ENCODE measurements at places on chromosomes 4 and X.

- DNase-seq = peak; percentile 65
Measured at GRCh38 chr4:101958547-101958946, 168.0 kb downstream of the BANK1 start.

- peak; percentile 91 for DNase-seq
Measured at GRCh38 chrX:53288189-53288588, 6.8 kb upstream of the IQSEC2 start.

- peak; percentile 52 for DNase-seq
Measured at GRCh38 chr4:26173619-26174018, 147.2 kb upstream of the RBPJ start.

- no peak for DNase-seq
Measured at GRCh38 chr4:83197555-83198235, 83.2 kb upstream of the PLAC8 start.

DNA sequence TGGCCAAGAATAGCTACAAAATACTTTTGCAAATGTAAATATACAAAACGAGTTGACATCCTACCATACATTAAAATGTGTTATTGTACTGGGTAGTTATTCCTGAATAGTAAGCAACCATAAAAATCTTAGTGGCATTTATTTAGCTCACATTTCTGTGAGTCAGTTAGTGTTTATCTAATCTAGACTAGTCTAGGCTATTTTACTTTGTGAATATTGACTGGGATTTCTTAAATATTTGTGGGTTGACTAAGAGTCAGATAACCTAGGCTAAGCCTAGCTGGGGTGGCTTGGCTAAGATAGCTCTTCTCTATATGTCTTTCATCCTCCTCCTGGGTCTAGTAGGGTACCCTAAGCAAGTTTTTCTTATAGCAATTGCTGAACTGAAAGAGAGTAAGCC lies 543.8 kb upstream of the DIAPH2 start:
- DNase-seq = no peak

GRCh38 chrX:85499400-85499799 lies 119.9 kb upstream of the POF1B start:
- no peak for DNase-seq

GRCh38 chr4:81756973-81757372 lies 285.3 kb upstream of the RASGEF1B start:
- DNase-seq = peak; percentile 24

DNA sequence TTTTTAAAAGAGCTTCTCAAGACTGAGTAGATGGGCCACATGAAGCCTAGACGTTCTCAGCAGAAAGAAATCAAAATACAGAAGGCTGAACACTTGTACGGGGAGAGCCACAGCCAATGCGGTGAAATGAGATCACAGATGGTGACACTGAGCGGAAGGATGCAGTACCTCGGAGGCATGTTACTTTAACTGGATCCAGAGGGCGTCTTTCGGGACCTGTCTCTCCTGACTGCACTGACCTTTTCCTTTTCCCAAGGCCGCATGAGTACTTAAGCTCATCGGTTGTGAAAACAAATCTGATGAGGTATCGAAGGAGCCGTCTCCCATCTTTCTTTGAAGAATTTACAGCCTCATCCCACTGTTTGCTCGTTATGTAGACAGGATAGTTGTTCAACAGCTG lies 32.6 kb downstream of the BEND4 start:
- no peak for DNase-seq

DNA sequence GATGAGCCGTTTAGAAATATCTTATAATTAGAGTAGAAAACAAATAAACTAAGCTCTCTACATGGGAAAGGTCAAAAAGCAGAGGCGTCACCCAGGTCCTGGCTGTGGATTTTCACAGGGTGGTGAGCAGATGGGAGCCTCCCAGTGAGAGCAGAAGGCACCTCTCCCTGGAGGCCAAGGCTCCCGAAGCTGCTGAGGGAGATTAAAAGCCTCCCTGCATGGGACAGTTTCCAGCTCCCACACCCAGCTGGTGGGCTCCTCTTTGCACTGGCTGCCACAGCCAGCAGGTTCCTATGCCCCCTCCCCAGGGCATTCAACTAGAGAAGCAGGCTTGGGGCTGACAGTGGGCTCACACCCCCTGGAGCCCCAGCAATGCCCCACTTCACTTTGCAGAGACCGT lies 55.2 kb upstream of the TBC1D9 start:
- DNase-seq = peak; percentile 56

- peak; percentile 15 for DNase-seq
Measured at GRCh38 chr4:122823476-122823875, 3.2 kb upstream of the FGF2 start.

GRCh38 chrX:56068274-56068758 lies 163.8 kb upstream of the KLF8 start:
- no peak for DNase-seq

DNA sequence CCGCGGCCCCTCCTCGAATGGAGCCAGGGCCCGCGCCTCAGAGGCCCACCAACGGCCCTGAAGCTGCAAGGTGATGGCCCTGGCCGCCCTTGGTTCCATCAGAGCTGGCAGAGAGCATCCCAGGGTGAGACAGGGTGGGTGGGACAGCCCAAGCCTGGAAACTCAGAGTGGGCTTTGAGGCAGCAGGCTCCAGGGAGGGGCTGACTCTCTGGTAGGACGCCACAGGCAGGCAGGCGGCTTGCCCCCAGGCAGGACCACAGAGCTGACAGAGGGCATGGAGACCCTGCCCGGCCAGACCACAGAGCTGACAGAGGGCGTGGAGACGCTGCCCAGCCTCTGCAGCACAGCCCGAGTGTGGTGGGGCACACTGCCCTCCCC lies 4.8 kb downstream of the MYL5 start:
- no peak for DNase-seq

DNA sequence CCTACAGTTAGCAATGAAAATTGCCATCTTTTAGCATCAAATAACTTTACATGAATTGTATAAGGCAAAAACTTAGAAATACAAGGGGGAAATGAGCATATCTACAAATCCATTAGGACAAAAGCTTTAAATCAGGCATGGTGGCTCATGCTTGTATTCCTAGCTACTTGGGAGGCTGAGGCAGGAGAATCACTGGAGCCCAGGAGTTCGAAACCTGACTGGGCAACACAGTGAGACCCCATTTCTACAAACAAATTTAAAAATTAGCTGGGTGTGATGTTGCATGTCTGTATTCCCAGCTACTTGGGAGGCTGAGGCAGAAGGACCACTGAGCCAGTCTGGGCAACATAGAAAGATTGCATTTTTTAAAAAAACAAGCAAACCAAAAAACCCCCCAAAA lies 61.3 kb downstream of the EIF4E start:
- DNase-seq = no peak

- peak; percentile 90 for DNase-seq
Measured at GRCh38 chr4:139556724-139557555, 921 bp upstream of the SETD7 start.

DNA sequence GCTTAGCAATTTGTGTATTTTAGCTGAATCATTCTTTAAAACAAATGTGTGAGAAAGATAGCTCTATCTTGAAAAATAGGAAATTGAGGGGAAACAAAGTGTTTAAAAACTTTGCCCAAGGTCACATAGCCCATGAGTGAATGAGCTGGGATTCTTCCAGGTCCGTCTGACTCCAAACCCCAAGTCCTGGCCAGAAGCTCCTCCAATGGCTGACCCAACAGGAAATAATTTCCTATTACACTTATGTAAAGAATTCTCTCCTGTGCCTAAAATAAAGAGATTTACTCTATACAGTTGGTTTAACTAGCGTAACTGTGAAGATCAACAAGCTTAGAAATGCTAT lies 287.6 kb downstream of the ARHGAP24 start:
- no peak for DNase-seq

- no peak for DNase-seq
Measured at GRCh38 chr4:107902715-107903114, 28.6 kb upstream of the CYP2U1 start.

DNA sequence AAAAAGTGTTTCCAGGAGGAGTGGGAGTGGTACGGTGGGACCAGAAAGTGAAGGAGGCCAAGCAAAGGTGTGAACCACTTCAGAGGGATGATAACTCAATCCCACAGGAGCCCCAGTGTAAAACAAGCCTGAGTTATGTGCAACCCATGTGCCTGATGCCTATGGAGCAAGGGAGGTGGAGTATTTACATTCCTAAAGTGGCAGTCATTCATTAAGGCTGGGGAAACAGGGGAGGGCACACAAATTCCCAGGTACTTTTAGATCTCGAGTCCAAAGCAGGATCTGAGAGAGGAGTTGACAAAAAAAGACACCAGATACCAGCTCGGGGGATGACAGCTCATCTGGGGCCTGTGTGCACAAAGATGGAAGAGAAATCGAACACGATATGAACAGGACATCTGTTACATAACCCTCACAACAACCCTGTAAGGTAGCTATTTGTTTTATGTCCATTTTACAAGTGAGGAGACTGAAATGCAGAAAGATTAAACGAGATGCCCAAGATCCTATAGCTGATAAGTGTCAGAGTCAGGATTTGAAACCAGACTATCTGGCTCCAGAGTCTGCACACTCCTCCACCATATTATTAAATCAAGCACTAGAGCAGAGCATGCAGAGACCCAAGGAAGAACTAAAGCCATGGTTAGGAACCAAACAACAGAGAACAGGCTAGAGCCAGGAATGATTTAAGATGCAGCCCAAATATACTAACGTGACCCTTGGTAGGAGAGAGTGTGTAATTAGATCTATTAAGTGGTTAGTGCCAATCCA lies 91.9 kb upstream of the MAPK10 start:
- DNase-seq = peak; percentile 64

DNA sequence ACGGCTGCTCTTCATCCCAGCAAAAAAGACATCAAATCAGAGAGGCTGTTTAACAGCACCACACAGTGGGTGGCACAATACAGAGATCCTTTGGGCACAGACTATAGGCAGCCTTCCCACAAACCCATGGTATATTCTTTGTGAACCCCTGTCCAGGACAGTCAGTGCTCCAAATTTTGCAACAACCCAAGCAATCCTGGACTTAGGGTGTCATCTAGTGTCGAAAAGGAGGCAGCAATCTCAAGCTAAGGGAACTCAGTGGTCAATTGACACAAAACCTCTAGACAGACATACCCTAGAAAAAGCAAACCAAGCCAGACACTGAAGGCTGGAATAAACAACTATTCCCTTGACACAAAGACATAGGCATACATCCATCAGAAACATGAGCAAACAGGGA lies 137.4 kb downstream of the BMP15 start:
- no peak for DNase-seq

DNA sequence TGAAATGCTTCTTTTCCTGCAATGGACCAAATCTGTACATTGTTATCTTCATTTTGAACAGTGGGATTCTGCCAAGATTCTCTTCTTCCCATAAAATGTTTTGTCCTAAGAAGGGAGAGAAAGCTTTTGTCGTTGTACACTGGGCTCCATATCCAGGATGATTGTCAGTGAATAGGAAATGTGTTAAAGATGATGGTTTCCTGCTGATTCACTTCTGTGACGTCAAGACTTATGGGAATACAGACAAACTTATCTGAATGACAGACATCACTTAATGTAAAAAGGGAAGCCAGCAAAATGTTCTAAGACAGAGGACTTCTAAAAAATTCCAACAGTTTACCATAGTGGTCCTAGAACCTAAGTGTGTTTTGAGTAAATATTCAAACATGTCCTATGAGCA lies 53.7 kb upstream of the HPF1 start:
- no peak for DNase-seq

- DNase-seq = no peak
Measured at GRCh38 chr4:110512901-110513300, 36.9 kb downstream of the ENPEP start.

GRCh38 chr4:152146244-152146643 lies 385.4 kb upstream of the GATB start:
- no peak for DNase-seq

GRCh38 chrX:109839694-109840567 lies 106.9 kb upstream of the ACSL4 start:
- peak; percentile 51 for DNase-seq

GRCh38 chrX:4925911-4926310 lies 1212.5 kb upstream of the PRKX start:
- DNase-seq = no peak

GRCh38 chr4:2837110-2837903 lies 6.3 kb upstream of the ADD1 start:
- DNase-seq = no peak

- no peak for DNase-seq
Measured at GRCh38 chr4:142549248-142549647, 296.9 kb downstream of the INPP4B start.

GRCh38 chr4:110088670-110089069 lies 109.7 kb downstream of the ELOVL6 start:
- no peak for DNase-seq

DNA sequence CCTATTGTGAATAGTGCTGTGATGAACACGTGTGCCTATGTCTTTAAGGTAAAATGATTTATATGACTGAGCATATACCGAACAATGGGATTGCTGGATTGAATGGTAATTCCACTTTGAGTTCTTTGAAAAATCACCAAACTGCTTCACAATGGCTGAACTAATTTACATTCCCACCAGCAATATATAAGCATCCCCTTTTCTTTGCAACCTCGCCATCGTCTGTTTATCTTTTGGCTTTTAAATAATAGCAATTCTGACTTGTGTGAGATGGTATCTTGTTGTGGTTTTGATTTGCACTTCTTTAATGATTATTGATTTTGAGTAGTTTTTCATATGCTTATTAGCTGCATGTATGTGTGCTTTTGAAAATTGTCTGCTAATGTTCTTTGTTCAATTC lies 31.8 kb upstream of the UGT2A1 start:
- no peak for DNase-seq

DNA sequence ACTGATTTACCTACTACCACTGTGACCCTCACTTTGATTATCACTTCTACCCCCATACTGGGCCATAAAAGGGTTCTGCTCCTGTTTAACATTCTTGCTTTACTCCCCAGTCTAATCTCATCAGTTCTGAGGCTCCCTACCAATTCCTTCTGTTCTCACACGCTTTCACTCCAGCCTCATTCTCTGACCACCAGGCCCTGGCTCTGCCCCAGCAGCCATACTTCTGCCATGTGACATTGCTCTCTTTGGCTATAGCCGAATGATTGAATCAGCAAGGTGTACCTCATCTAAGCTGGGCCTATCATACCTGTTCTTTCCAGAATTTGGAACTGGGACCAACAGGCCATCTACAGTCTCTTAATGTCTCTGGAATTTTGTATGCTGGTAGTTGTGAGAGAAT lies 14.4 kb upstream of the ELF2 start:
- no peak for DNase-seq

GRCh38 chr4:108355902-108356535 lies 187.3 kb upstream of the LEF1 start:
- DNase-seq = peak; percentile 87

DNA sequence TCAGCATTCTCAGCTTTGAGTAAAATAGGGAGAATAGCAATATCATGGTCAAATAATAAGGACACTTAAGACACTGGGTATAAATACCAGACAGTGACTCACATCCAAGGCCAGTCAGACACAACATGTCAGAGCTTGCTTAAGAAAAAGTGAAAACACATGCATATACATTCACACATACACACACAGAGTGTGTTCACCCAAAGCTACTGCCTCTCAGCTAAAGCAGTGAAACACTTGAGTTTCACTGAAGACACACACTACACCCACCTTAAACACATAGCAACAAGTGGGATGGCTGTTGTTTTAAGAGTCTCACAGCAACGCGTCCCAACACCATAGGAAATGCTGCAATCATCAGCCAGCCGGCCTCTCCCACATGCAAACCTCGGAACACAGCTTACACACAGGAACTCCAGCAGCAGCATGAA lies 14.4 kb downstream of the SHROOM4 start:
- DNase-seq = no peak

- no peak for DNase-seq
Measured at GRCh38 chr4:88268913-88269312, 15.4 kb downstream of the PPM1K start.

GRCh38 chr4:57424232-57424897 lies 314.2 kb upstream of the IGFBP7 start:
- DNase-seq = no peak
